ENCODE measurements at places on chromosomes 7 and 10.

- no peak for DNase-seq
Observed at GRCh38 chr7:150952331-150953050, 25.6 kb downstream of the KCNH2 start.

DNA sequence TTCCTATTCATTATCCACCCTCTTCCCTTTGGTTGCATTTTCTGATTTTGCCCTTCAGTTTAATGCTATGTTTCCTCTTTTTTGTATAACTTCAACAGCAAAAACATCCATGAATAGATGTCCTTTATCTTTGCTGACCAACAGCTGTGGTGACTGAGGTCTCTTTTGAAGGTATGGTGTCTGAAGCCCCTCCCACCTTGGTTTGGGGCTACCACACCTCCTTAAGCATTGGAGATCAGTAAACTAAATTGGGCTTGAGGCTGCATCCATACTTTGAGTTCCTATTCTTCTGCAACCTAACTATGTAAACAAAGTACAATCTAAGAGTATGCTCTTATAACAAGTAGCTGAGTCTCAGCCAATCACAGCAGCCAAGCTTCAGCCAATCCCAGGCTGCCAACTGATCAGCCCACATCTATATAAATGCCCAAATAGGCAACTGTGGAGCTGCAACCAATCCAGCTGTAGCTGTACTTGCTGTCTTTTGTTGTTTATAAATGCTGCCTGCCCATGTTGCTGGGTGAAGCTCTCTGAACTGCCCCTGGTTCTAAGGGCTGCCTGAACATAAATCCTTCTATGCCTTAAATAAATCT, 69.4 kb upstream of the PDLIM1 start:
- peak; percentile 57 for DNase-seq

GRCh38 chr10:132113206-132113605, 47.5 kb downstream of the JAKMIP3 start:
- no peak for DNase-seq

DNA sequence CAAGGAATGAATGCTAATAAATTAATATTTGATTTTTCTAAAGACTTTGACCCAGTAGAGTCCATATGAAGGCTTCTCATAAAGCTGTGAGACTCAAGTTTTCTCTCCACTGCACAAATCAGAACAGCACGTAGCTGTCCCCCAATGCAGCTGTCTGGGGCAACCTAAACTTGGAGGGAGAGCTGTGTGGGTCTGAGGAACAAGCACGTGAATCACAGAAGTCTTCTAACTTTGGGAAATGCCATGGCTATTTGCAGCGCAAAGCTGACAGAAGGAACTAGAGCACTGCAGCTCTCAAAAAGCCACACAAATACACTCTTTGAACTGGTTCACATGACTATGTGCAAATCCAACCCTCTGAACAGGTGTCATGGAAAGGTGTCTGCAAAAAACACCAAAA, 47.9 kb downstream of the COL1A2 start:
- no peak for DNase-seq

DNA sequence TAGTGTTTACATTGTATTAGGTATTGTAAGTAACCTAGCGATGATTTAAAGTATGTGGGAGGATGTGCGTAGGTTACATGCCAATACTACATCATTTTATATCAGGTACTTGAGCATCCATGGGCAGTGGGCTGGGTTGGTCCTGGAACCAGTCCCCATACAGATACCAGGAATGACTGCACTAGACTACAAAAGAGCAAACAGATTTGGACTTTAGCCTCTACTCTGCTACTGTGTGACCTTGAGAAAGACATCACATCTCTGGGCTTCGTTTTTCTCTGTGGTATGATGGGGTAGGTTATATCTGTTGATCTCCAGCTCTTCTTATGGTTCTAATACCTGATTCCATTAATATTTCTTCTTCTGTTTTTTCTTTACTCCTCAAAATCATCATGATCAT, 412.5 kb upstream of the LRGUK start:
- DNase-seq, result no peak

- peak; percentile 60 for DNase-seq
Observed at GRCh38 chr7:140876519-140877248, 48.0 kb downstream of the BRAF start.

DNA sequence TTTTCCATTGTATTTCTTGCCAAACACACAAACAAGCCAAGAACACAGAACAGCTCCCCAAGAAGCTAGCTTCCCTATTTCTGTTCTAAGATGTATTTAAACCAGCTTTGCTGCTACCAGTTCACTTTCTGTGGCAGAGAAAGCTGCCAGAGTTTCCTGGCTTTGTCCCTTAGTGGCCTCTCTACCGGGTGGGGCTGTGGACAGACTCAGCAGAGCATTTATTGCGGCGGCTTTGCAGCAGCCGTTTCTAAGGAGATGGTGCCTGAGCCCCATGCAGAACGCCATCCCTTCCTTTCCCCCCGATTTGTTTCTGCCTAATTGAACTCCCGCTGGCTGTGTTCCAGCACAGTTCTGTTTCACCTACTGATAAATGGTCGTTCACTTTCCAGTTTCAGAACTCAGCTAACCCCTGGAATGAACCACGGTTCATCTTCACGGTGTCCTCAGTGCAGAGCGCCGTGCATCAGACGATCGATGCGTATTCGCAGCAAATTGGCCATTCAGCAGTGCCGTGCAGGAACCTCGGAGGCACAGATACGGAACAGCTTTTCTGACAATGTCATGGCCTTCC, 33.8 kb upstream of the SFMBT2 start:
- DNase-seq, result peak; percentile 89

- DNase-seq, result no peak
Observed at GRCh38 chr7:46387646-46388045, 466.6 kb upstream of the IGFBP3 start.

DNA sequence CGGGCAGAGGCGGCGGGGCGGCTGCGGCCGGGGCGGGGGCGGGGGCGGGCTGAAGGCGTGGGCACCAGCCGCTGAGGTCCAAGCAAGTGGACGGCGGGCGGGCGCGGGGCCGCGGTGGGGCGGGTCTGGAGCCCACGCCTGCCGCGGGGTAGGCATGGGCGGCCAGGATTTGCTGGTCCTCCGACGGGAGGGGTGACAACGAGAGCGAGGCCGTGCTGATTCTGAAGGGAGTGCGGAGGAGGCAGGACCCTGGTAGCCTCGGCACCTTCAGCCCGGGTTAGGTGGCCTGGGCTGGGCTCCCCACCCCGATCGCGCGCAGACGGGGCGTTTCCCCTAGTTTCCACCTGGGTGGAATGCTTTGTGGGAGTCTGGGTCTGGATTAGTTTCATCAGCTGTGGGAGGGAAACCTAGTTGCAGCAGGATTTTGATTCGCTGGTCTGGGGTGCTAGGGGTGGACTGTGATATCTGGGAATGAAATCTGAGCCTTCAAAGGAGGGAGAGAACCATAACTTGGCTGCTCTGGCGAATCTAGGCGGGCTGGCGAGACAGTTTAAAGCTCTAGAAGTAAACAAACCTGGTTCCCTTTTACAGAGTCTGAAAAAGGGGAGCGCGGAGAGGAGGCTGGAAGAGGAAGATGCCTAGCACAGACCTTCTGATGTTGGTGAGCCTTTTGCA, 609 bp downstream of the SGPL1 start:
- DNase-seq, result peak; percentile 22

DNA sequence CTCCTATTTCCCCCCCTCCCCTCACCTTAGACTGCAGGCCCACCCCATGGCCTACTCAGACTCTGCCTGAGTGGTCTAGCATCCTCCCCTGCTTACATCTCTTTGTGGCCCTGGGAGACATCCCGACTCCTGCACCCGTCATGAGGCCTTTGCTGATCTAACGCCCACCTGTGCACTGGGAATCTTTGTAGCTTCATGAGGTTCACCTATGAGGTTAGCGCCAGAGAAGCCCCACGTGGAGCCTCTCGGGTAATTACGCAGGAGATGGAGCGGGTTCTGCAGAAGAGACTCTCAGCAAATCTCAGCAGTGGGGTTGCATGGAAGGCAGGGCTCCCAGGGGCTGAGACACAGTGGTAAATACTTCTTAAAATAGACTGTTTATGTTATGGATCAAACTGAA, 43.5 kb upstream of the HSPA12A start:
- no peak for DNase-seq

GRCh38 chr7:98493030-98493778, 92.3 kb upstream of the BAIAP2L1 start:
- DNase-seq, result no peak

DNA sequence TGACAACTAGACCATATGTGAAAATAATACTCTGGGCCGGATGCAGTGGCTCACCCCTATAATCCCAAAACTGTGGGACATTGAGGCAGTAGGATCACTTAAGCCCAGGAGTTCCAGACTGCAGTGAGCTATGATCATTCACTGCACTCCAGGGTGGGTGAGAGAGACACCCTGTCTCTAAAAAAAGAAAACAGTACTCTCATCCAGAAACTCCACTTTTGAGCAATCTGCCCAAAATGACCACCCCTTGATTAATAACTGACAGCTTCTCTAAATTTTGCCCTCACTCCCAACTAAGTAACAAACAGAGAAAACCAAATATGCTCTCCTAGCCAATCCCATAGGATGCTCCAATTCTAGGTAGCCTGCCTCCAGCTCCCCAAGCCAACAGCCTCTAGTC, 62.5 kb upstream of the AKR1E2 start:
- no peak for DNase-seq

- no peak for DNase-seq
Observed at GRCh38 chr7:33650828-33651227, 254.5 kb upstream of the BMPER start.

GRCh38 chr10:127576740-127577161, 27.6 kb downstream of the NPS start:
- no peak for DNase-seq

- DNase-seq, result no peak
Observed at GRCh38 chr7:128017862-128018845, 13.1 kb downstream of the LRRC4 start.

DNA sequence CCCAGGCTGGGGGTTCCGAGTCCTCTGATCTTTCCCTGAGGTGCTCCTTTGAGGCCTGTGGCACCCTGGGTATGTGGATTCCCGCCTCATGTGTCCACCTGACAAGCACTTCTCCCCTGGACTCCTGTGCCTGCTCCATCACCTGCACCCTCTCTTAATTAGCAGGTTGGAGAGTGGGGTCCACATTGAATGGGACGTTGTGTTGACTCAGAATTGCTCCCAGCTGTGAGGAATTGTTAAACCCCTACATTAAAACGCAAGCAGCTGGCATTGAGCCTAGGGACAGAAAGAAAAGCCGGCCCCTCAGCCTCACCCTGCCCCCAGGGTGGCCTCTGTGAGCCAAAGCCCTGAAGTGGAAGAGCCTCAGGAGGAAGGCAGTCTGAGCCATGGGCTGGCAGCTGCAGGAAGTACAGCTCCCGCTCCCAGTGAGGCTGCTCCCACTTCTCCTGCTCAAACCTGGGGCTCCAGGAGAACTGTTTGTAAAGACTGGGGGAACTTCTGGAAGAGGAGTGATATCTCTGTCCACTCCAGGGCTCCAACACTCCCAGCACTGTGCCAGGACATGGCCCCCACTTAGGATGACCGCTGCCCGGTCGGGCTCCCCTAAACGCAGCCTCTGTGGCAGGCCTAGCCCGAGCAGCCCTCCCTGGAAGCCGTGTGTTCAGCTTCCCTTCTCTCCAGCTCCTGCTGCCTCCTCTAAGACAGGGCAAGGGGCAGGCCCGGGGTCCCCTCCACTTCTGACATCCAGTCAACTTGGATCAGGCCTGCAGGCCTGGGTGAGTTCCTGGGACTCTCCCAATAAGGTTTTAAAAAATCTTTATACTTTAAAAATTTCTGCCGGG, 1.8 kb upstream of the OPN4 start:
- DNase-seq, result no peak

- DNase-seq, result no peak
Observed at GRCh38 chr10:96359616-96360015, 814 bp upstream of the OPALIN start.

DNA sequence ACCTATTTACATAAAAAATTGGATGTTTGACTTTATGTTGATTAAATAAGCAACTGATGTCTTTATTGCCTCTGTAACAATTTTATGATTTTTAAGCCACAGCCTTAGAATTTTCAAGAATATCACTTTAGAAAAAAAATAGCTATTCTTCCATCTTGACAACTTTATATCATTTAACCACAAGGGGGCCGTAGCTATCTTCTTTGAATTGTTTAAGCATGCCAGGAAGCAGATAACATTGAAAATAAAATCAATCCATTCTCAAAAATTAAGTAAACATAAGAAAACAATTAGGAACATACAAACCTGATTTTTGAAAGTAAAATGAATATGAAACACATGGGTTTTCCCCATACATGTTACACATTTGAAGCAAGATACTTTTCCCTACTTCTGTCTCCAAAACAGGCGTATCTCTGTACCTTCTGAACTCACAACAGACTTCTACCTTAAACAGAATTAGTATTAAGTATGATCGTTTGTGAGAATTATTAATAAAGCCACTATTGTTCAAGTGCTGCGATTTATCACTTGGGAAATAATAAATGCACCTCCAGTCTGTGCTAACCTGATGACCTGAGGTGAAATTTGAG, 209.0 kb downstream of the CACNA2D1 start:
- peak; percentile 35 for DNase-seq

GRCh38 chr7:105473163-105473562, 48.9 kb downstream of the PUS7 start:
- peak; percentile 3 for DNase-seq

DNA sequence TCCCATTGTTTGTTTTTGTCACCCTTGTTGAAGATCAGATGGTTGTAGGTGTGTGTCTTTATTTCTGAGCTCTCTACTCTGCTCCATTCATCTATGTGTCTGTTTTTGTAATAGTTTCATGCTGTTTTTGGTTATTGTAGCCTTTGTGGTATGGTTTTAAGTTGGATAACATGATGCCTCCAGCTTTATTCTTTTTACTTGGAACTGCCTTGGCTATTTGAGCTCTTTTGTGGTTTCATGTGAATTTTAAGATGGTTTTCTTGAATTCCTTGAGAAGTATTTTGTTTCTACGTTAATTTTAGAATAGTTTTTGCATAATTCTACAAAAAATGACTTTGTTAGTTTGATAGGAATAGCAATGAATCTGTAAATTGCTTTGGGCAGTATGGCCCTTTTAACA, 170.0 kb upstream of the IGFBP3 start:
- no peak for DNase-seq

GRCh38 chr10:436911-437665, 252.4 kb downstream of the DIP2C start:
- no peak for DNase-seq

- DNase-seq, result no peak
Observed at GRCh38 chr10:51375790-51376189, 301.5 kb downstream of the PRKG1 start.

DNA sequence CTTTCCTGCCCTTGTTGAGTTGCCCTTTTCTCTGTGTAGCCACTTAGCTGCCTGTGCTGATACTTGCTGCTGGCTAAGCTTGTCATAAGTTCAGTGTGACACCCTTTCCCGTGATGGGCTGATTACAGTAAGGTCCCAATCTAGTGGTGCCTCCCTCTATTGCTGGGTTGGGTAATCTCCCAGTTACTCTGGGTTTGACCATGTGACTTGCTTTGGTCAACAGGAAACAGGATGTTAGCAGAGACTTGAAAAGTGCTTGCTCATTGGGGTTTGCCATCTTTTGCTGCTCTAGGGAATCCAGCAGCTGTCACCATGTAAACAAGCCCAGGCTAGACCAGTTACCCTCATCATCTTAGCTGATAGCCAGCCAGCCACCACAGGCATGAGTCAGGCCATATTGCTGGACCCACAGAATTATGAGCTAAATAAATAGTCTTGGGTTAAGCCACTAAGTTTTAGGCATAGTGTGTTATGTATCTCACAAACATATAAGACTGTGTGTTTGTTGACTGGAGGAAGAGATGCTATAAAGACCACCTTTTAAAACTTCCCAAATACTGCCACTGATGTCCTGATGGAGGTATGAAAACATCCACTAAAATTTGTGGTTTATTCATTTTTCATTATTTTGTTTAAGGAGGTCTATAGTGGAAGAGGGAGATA, 4.0 kb upstream of the LEP start:
- DNase-seq, result peak; percentile 99
